HEK293T (cell line): ENCODE measurements at places on chromosomes 6 and 20.

GRCh38 chr20:19602675-19603375 is 155.2 kb upstream of the RIN2 start:
- DNase-seq, result no peak

DNA sequence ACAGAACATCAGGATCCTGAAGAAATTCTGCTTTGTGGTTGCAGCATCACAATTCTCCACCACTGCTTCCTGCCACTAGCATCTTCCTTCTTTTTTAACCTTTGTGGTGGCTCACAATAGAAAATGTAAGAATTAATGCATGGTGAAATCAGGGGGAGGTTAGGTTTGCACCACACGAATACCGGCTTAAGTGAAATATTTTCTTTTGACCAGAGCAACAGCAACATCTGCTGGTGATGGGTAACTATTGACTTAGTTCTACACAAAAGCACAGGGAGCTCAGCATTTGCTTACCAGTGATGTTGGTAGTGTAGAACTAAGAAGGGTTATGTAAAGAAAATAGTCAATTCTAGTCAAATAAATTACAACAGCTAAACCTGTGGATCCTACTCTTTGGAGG is 280.5 kb downstream of the SYNE1 start:
- DNase-seq, result peak; percentile 52

GRCh38 chr20:39117491-39117890 is 155.3 kb downstream of the DHX35 start:
- no peak for DNase-seq

DNA sequence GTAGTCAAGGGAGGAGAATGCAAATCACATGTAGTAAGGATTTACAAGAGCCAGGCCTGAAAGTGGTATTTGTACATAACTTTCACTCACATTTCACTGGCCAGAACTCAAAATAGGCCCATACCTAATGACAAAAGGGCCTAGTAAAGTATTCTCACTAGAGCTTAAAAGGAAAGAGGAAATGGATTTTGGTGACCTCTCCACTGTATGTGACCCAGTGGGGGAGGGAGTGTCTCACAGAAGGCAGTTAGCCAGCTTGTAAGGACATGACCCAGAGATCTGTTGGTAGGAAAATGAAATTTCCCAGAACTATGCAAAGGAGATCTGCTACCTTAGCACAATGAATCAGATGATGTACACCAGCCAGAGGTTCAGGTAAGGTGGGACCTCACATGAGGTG is 124.4 kb downstream of the PTPRT start:
- no peak for DNase-seq

DNA sequence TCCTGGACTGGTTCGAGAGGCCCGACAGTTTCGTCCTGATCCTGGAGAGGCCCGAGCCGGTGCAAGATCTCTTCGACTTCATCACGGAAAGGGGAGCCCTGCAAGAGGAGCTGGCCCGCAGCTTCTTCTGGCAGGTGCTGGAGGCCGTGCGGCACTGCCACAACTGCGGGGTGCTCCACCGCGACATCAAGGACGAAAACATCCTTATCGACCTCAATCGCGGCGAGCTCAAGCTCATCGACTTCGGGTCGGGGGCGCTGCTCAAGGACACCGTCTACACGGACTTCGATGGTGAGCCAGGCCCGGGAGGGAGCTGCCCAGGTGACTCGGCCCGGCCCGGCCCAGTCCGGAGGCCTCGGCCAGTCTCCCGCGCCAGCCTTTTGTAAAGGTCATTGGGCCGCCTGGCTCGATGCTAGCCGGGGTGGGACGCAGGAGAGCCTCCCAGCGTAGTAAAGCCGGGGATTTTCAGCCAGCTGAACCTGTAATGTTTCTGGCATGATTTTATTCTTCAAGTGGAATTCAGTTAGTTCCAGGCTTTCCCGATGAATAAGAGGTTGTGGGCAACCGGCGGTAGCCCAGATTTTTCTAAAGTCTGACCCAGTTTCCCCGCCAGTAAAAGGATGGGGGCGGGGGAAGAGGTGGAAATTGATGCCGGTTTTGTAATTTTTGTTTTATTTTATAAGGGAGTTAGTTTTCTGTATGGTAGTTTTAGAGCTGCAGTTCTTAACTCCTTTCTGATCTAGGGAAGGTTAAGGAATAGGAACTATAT is 1.4 kb downstream of the PIM1 start:
- no peak for DNase-seq

DNA sequence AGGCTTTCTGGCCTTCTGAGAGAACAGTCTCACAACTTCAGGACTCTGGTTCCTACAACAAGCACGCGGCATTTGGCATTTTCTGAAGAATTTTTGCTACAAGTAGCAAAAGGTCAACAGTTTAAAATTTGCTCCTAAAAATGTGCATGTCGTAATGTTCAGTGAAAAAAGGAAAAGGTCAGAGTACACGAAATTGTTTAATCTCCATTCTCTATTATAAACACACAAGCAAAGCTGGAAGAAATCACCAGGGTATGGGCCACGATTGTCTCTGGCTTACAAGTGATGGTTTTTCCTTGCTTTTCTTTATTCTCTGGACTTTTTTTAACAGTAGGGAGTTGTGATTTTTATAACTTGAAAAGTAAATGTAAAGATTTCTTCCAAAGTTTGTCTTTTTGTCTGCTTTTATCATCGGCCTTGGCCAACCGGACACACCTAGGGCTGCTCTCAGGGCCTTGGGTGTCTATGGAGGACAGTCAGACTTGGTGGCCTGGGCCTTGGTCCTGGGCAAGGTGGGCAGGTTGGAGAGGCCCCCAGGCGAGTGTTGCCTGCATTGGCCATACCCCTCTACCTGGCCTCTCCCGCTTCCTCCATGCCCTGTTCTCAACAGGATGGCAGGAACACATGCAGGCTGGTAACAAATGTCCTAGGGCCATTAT is 32.4 kb downstream of the PLEKHG1 start:
- DNase-seq, result no peak

GRCh38 chr6:113876695-113877094 is 19.6 kb downstream of the MARCKS start:
- no peak for DNase-seq

DNA sequence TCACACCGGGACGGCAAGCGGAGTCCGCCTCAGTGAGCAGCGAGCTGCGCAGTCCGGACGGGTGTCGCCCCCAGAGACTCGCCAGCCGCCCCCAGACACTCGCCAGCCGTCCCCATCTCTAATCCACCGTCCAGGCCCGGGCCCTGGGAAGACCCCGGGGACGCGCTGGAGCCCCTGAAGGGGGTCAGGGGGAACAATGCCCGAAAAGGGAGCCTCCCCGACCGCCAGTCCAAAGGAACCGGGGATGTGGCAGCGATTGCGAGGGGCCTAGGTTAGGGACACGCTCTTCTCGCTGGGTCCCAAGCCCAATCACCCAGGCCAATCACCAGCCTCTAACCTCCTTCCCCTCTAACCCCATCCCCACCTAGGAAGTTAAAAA is 33.1 kb downstream of the TFAP2A start:
- DNase-seq, result no peak

DNA sequence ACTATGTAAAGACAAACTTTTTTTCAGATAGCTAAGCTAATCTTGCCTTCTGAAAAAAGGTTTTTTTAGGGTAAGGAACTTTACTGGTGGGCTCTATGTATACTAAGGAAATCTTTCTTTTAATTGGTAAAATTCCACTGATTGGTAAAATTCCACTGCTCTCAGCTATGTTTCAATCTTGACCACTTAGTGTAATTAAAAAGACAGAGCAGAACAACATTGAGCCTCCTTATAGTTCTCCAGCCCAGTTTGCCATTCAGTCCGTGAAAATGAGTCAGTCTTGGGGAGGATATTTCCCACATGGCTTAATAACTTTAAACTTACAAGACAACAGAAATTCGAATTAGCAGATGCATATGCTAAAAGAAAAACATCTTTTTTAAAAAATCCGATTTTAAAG is 92.7 kb downstream of the EYA4 start:
- no peak for DNase-seq

GRCh38 chr6:144952456-144953240 is 667.5 kb downstream of the UTRN start:
- no peak for DNase-seq

- no peak for DNase-seq
Measured at GRCh38 chr6:41002168-41002567, 36.9 kb downstream of the UNC5CL start.

- no peak for DNase-seq
Measured at GRCh38 chr6:117018771-117019170, 141.7 kb downstream of the RFX6 start.

DNA sequence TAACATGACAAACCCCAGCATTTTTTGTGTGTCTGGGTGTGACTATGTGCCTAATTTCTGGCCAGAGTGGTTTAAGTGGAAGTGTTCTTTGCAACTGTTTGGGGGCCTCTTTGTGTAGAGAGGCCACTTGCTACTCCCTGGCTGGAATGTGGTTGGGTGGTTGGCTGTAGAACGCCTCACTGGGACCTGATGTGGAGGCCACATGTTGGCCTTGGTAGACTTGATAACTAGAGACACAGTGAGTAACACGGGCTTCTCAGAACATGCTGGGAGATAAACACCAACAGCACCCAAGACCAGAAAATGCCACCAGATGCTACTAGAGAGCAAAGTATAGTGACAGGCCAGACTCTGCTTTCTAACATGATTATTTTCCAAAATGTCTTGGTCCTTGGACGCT is 111.2 kb upstream of the ZFP64 start:
- DNase-seq, result no peak
